CD8-positive, alpha-beta memory T cell (primary cell): ENCODE measurements at places on chromosomes 2 and 18.

DNA sequence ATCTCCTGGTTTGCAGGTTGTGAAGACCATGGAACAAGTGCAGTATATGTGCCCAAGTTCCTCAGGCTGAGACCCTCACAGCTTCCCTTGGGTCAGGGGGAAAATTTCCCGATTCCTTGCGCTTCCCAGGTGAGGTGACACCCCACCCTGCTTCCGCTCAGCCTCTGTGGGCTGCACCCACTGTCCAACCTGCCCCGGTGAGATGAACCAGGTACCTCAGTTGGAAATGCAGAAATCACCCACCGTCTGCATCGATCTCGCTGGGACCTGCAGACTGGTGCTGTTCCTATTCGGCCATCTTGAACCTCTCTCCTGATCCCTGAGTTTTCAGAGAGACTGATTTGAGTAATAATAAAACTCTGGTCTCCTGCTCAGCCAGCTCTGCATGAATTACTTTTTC lies 30.6 kb downstream of the CHCHD5 start:
- DNase-seq: no peak

DNA sequence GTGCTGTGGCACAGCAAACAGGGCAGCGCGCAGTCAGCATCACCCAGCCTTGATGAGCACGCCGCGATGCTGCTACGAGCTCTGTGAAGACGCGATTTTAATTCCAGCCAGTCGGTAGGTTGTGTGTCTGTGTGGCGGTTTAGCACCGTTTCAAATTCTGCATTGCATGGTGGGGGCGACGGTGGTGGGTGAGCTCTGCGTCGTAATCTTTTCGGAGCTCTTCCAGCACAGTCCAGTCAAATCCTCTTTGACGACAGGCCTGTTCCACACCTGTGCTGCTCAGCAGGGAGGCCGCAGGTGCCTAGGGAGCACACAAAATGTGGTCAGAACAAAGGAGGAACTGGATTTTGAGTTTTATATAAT lies 8.6 kb downstream of the ALLC start:
- DNase-seq: no peak

DNA sequence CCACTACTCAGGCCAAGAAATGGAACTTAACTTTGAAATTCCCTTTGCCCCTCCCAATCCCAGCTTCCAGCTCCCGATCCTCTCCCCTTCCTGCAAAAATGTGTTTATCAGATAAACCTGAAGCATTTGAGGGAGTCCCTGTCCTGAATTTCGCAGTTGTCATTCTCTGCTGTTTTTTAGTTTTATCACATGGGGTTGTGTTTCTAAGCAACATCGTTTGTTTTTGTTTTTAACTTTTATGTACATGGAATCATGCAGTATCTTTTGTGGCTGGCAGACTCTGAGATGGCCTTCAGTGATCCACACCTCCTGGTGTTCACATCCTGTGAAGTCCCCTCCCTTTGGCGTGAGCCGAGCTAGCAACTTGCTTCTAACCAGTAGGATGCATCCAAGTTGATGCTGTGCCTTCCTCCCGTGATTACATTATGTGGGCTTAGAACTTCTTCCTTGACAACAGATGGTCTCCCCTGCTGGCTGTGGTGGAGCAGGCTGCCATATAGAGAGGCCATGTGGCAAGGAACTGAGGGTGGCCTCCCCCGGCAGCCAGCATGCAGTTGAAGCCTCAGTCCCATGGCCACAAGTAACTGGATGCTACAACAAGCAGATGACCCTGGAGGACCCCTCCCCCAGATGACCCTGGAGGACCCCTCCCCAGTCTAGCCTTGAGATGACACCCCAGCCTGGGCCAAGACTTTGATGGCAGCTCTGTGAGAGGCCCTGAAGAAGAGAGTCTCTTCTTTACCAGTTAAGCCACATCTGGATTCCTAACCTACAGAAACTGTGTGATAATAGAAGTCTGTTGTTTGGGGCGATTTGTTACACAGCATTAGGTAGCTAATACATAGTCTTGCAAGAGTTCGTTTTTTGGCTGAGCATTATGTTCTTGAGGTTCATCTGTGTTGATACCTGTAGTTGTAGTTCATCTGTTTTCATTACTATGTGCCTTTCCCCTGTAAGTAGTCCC lies 27.7 kb downstream of the SH3BP4 start:
- DNase-seq: no peak

DNA sequence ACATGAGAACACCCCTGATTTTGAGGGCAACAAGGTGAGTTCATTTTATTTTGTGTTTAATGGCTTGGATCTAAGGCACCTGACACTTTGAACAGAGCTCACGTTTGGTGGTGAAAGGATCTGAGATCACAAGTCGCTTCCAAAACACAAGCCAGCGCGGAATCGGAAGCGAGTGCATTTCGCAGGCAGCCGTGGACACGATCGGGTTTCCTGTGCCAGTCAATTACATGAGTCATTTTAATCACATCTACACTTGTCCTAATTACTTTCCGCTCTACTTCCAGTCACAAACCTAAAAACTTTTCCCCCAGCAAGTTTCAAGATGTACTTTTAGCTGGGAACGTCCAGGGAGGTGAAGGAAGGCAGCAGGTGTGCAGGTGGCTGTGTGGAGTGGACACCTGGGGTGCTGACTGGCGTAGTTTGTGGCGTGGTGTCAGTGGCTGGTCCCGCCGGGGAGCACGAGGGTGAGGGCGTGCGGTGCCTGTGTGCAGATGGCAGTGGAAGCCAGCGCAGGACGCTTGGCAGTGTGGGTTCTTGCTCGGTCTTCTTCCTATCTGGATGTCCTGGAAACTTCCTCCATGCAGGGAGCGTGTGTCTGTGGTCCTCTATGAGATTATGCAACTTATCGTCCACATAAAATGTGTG lies 75.6 kb downstream of the DCDC2C start:
- DNase-seq: no peak

DNA sequence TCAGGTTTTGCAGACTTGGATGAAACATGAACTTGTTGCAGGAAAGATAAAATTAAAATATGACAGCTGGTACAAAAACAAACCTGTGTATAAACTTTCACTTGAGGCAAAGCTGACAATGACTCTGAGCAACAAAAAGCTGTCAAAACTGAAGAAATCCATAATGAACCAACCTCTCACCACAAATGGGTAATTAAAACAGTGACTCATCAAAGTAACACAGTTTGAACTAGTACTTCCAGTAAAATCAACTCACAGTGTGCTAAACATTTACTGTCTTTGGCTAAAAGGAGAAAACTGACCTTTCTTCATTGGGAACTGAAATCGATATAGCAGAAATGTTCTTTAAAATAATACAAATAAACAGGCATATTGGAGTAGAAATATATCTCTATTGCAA lies 209.7 kb downstream of the WDPCP start:
- DNase-seq: no peak

GRCh38 chr2:36497570-36498163 lies 100.3 kb downstream of the FEZ2 start:
- DNase-seq: no peak

- DNase-seq: no peak
Measured at GRCh38 chr2:102520801-102521200, 47.8 kb downstream of the SLC9A4 start.

DNA sequence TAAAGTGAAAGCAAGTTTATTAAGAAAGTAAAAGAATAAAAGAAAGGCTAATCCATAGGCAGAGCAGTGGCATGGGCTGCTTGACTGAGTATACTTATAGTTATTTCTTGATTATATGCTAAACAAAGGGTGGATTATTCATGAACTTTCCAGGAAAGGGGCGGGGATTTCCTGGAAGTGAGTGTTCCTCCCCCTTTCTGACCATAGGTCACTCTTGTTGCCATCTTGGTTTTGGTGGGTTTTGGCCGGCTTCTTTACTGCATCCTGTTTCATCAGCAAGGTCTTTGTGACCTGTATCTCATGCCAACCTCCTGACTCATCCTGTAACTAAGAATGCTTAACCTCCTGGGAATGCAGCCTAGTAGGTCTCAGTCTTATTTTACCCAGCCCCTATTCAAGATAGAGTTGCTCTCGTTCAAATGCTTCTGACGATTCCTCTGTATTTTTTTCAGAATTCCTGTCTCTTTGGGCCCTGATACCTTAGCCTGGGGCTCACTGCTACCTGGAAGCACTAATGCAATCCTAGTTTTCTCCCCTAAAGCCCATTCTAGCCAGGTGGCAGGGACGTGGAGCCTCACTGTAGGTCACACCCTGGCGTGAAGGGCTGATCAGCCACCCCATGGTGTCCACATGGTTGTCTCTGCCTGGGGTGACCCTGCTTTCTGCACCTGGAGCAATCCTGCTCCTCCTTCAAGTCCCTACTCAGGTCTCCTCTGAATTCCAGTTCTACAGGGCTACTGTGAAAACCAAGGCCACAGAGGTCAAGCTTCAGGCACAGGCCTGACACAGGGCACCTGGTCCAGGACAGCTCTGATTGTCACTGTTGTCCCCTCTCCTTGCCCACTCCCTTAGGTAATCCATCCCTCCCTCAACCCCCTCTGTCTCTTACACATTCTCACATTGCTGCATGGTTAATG lies 6.0 kb upstream of the SLC35F6 start:
- no peak for DNase-seq

- DNase-seq: no peak
Measured at GRCh38 chr2:172342078-172342477, 85.3 kb upstream of the ITGA6 start.

DNA sequence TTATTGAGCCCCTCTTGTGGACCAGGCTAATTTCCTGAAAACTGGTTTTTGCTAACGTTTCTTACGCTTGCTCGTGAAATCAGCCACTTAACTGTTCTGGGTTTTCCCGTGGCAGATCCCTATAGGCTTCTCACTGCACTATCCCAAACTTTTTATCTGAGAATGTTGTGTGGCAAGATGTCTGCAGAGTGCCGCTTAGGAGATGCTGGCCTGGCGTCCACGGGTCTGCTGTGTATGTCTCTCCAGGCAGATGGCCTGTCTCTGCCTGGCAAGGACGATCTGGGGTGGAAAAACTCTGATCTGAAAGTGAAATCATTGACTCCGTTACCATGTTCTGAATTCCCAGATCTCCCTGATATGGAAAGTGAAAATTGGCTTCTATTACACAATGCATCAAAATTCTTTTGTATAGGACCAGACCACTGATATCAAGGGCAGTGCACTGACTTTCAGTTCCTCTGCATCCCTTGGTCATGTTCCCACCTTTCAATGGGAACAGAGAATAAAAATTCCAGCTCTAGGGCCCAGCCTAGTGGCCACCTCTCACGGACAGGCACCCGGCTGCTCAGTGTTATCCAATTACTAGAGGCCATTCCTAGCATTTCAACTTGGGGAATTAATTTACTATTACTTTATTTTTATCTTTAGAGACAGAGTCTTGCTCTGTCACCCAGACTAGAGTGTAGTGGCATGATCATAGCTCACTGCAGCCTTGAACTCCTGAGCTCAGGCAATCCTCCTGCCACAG lies 154.6 kb downstream of the ACOXL start:
- DNase-seq: no peak

- no peak for DNase-seq
Measured at GRCh38 chr2:12087175-12087574, 340.7 kb downstream of the LPIN1 start.

- no peak for DNase-seq
Measured at GRCh38 chr2:112161431-112162145, 23.4 kb downstream of the FBLN7 start.

- DNase-seq: no peak
Measured at GRCh38 chr2:240620149-240620731, 5.0 kb upstream of the GPR35 start.

- no peak for DNase-seq
Measured at GRCh38 chr2:185127412-185127811, 529.1 kb downstream of the ZNF804A start.
